ENCODE measurements at places on chromosomes 11 and 22.
A peak's percentile ranks its signal among the peaks of the same experiment; 100 is the strongest.

DNA sequence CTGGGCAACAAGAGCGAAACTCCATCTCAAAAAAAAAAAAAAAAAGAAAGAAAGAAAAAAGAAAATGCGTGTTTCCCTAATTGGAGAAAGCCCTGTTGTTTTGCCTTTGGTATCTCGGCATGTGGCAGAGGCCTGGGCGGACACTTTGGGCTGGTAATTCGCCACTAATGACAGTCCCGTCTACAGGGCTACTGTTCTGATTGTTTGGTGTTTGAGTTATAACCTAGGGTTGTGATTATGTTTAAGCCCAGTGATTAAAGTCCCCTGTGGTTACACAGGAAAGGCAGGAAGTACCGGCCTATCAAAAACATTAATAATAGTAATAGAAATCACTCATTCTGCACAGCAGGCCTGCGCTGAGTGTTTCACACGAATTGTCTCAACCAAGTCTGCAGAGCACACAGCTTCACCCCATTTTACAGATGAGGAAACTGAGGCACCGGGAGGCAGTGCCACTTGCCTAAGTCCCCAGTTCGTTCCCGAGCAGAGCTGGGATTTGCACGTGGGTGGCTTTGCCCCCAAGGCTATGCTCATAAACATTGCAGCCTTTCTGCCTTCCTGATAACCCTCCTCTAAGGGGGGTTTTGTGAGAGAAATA is 39.1 kb upstream of the GRAMD4 start:
- DNase-seq, result no peak

DNA sequence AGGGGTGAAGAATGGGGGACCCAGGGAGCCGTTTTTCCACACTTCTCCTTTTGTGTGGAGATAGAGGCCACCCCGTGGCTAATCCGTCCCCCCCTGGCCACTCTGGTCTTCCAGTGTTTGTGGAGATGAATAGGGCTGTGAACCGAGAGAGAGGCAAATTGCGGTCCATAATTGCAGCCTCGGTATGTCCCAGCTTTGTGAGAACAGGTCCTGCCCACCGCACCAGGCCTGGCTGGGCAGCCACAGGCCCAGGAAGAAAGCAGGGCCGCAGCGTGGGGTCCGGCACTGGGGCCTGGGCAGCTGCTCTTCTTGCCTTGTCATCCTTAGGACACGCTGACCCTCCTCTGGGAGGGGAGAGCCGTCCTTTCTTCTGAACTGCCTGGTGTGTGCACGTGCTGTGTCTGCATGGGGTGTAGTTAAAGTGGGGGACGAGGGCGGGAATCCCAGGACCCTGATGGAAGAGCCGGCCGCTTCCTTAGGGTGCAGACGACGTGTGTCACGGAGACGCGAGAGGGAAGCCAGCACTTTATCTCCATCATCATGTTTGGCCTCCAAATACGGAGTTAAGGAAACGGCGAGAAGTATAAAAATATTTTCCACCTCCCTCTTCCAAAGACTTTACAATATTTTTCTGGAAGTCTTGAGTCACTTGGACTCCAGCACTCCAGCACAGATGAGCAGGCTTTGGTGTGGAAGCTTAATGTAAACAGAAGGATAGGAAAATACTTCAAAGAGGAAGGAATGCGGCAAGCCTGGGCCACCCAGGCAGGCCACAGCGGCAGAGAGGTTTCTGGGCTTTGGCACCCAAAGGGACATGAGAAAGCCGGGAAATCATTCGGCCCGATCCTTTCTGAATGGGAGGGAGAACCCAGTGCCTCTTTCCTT is 1248.4 kb downstream of the BRD1 start:
- no peak for DNase-seq

GRCh38 chr11:59771605-59772004 is 16.4 kb downstream of the STX3 start:
- DNase-seq, result peak; percentile 31

DNA sequence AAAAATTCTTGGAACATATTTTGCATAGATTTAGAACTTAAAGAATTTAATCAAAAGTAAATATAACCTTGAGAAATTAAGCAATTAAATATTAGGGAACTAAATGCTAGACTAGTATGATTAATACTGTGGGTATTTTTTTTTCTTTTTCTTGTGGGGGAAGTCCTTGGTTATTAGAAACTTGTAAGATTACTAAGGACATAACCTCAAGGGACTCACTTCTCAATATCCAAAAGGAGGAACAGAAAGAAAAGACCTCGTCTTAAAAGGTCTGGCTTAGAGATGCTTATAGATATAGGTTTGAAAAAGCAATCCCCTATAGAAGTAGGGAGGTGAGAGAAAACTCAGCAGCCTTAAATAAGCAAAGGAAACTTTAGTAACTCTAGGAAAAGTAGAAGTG is 368.5 kb downstream of the INSC start:
- DNase-seq, result no peak
